GM23248 (cell line): ENCODE measurements at places on chromosomes 6 and 20. TPM values are rescaled to one million over a fixed set of nuclear protein-coding genes. Genes with fewer than 3 reads are reported as not detected.

The TMEM200A gene
- 43.3 and 47.0 TPM in 2 replicates for total RNA-seq

The APCDD1L gene
- 19.5 and 25.6 TPM in 2 replicates for total RNA-seq

The SERINC1 gene
- 346 and 367 TPM in 2 replicates for total RNA-seq

DNA sequence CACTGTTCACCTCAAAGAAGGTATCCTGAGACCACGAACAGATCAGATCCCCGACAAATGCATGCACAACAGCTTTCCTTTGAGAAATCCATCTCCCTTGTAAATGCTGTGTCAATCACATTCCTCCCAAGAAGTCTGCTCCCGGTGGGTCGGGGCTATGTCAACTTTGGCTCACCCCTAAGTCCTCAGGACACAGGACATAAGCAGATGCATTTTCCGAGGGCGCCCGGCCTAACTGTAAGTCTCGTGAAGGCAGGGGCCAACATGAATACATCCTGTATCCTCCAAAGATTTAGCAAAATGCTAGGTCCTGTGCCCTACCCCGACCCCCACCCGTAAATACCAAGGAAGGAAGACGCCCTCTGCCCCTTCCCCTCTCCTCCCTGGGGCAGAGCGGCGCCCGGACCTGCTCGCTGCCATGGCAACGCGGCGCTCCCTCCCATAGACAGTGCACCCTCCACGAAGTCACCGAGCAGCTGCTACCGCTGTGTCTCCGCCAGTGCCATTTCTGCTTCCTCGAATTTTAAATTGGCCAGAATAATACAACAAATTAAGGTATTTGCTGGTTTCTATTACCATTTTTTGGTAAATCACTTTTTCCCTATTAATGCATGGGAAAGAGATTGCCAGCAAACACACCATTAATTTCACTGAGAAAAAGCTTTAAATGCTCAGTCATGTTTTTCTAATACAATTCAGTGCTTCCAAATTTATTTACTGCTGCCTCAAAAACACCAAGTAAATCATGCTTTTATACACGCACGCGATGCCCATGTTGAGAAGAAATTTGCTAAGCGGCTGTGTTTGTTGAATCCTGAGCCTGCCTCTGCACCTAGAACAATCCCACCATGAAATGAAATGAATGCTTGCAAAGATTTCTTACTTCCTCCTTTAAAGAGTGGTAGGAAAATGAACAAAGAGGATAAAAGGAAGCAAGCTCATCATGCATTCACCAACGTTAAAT, 100.6 kb downstream of the PCSK2 start:
- DNase-seq = no peak

- DNase-seq = peak; percentile 69
These were observed 53.5 kb upstream of the NXT1 start for GRCh38 chr20:23296841-23297701.

GRCh38 chr6:14552891-14553290, 435.3 kb downstream of the CD83 start:
- DNase-seq = no peak

DNA sequence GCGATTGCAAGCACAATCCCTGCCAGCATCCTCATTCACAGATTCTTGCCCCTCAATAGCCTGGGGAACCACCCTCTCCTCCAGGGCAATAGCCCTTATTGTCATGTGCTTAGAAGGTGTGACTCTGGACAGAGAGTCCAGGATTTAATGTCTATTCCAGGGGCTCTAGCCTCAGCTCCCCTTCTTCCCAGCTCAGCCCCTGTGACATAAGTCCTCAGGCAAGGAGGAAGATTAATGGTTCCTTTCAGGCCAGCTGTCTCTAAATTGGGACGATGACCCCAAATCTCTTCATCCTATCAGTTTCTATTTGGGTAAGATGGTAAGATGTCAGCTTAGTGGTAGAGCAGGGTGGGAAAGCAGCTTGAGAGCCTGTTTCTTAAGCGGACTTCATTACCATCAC, 8.1 kb downstream of the LRFN2 start:
- no peak for DNase-seq

- peak; percentile 30 for DNase-seq
These were observed 925.5 kb upstream of the SLC35B3 start for GRCh38 chr6:9360881-9361280.

GRCh38 chr6:170160031-170160627, 130.7 kb downstream of the DLL1 start:
- no peak for DNase-seq

DNA sequence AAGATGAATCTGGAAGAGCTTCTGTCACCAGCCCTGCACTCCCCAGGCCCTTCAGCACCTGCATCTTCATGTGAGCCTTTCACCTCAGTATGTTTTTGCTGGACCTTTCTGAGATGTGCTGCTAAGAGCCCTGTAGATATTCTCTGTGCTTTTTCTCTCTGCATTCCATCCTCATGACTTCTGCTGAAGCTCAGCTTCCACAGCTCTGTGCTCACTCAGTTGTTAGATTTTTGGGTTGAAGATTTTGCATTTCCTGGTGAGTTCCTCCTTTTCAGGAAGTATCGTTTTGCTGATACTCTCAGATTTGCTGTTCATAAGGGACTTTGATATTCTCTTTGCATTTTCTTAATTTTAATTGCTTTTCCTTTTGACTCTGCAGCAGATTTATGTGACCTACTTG, 18.3 kb downstream of the KIAA1586 start:
- peak; percentile 63 for DNase-seq

DNA sequence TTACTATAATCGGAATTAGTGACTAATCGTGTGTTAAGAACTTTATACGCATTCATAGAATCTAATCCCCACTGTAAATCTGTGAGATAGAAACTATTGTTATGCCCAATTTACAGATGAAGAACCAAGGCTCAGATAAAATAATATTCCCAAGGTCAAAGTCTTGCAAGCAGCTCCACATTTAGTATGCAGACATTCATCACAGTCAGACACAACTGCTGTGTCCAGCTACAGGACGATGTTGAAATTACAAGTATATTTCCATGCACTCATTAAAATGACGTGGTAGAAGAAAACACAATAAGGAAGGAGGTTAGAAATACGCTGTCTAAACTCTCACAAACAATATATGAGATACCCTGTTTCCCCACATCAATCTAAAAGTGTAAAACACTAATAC, 82.5 kb downstream of the PREX1 start:
- DNase-seq = peak; percentile 13

GRCh38 chr6:63440594-63440993, 120.8 kb upstream of the LGSN start:
- DNase-seq = no peak

DNA sequence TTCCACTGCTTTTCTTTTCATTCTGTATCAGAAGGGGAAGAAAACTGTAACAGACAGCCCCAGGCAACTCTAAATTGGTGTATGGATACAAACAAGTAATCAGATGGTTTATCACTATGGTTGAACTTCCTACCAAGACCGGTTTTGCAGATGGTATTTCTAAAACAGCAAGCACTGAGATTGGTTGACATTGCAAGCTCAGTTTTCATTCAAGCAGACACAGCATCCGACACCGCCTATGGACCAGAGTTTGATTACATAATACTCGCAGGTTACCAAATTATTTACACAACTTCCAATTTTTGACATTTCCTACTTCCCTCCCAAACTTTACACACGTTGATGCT, 209.9 kb downstream of the ALDH8A1 start:
- DNase-seq = no peak

GRCh38 chr6:118353564-118353963, 194.5 kb upstream of the PLN start:
- DNase-seq = no peak

DNA sequence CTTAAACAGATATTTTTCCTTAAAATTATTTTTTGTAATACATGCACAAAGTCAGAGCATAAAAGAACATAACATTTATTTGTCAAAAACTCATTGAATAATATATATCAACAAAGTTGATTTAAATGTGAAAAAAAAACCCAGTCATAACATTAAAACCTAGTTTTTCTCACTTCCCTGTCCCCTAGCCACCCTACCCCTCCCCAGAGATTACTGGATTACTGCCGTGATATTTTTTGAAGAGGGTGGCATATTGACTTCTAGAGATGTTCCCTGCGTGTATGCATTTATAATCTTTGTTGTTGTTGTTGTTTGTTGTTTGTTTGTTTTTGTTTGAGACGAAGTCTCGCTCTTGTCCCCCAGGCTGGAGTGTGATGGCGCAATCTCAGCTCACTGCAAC, 52.4 kb upstream of the ARMC2 start:
- DNase-seq = no peak

GRCh38 chr6:142918339-142919042, 26.5 kb downstream of the HIVEP2 start:
- no peak for DNase-seq

GRCh38 chr6:80094017-80094416, 12.5 kb upstream of the BCKDHB start:
- peak; percentile 57 for DNase-seq

DNA sequence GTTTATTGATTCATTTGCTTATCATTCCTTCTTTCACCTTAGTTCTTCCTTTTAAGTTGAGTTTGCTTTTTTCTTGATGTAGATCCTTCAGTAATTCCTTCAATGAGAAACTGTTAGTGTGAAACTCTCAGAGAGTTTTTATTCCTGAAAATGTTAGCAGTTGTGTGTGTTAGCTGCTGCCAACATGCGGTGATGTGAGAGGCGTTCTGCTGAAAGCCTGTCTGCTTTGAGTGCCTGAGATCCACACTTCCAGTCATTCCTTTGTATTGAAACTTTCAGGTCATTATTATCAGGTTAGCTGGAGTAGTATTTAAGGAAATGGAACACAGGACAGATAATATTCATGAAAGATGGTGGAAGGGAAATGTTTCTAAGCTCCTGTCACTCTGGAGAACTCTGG, 70.0 kb upstream of the SUPT3H start:
- DNase-seq = no peak
